ENCODE measurements at places on chromosomes 13 and 19.
A peak's percentile ranks its signal among the peaks of the same experiment; 100 is the strongest.

DNA sequence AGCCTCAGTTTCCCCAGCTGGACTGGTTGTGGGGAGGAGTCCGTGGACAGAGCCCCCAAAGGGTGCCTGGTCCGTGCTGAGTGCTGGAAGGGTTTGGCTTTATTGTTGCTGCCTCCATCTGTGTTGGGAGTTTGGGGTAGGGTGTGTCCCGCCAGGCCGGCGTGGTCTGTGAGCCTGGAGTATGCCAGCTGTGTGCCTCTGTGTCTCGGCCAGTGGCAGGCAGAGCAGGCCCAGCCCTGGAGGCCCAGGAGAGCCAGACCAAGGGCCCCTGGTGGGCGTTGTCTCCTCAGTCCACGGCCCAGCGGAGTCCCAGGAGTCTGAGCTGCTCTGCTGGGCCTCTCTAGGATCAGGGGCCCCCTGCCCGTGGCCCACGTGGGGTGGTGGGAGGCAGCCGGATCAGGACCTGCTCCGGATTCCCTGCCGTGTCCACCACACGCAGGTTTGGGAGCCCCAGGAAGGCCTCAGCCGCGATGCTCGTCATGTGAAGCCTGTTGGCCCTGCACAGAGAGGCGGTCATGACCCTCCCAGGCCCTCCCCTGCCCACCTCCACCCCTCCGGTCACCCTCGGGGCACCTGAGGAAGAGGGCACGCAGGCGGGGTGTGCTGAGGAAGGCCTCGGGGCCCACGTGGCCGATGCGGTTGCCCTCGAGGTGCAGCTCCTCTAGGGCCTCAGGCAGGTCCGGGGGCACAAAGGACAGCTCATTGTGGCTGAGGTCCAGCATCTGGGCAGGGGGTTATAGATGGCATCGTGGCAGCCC lies 6.6 kb downstream of the PODNL1 start:
- DNase-seq, result no peak

- DNase-seq, result no peak
Measured at GRCh38 chr19:29380581-29380980, 145.2 kb upstream of the VSTM2B start.

DNA sequence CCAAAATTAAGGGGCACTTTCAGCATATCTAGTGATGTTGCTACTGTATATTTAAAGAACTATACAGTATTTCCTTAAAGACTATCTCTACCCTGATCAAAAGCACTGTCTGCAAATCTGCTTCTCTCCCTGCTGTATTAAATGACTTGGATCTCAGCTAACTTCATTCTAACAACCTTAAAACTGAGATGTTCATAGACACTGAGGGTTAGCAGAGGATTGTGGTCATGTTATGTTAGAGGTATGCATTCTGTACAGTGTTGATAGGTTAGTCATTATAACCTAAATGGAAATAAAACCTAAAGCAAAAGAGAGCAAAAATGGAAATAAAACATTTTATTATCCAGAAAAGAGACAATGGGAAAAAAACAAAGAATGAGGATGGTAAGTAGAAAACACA lies 9.9 kb downstream of the GPR183 start:
- DNase-seq, result no peak

- no peak for DNase-seq
Measured at GRCh38 chr13:100363285-100363711, 225.3 kb downstream of the GGACT start.

GRCh38 chr19:4851551-4852290 lies 15.7 kb downstream of the PLIN3 start:
- peak; percentile 22 for DNase-seq

GRCh38 chr13:30898070-30898469 lies 8.0 kb upstream of the MEDAG start:
- DNase-seq, result no peak

DNA sequence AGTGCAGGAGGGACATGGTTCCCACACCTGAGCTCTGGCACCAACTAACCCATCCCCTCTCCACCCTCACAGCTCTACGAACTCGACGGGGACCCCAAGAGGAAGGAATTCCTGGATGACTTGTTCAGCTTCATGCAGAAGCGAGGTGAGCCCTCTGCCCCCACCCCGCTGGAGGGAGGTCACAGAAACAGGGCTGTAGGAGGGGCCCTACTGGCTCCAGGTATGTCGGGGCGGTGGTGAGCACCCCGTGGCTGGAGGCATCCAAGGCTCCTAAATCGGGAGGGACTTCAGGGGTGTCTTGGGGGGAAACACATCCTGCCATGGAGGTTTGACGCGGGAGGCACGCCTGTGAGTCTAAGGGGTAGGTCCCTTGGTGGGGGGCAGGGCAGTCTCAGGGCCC lies 24.1 kb upstream of the WDR18 start:
- no peak for DNase-seq

Measured in NCI-H187 (cell line).